T-helper 17 cell (primary cell): ENCODE measurements at places on chromosomes 2 and 18.

DNA sequence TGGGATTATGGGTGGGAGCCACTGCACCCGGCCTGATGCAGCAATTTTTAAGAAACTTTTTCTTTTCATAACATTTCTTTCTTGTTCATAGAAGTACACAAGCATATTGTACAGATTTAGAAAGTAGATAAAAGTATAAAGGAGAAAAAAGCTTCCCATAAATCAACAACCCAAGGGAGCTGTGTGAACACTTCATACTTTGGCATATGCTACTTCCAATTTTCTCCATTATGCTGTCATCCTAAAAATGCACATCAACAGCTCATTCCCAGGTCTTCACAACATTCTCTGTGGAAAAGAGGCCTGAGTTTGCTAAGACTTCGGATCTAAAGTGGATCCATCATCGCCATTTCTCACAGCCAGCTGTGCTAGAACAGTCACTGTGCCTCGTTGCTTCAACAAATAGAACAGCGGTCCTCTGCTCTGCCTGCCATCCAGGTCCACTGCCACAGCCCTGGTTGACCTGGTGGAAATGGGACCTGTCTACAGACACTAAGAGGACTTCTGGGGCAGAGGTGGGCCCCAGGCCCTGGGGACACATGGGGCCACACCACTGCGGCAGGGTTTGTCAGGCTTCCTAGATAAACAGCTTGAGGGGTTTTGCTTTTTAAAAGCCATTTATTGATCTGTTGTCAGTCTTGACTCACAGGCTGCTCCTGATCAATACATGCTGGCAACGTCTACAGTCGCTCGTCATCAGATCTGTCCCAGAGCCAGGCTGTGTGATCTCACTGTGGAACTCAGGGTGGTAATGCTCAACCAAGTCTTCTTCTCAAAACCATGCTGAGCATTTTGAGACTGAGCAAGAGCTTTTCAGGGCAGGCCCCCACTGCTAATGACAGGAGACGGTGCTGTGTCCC, 72.7 kb upstream of the MGAT4A start:
- DNase-seq, result no peak

DNA sequence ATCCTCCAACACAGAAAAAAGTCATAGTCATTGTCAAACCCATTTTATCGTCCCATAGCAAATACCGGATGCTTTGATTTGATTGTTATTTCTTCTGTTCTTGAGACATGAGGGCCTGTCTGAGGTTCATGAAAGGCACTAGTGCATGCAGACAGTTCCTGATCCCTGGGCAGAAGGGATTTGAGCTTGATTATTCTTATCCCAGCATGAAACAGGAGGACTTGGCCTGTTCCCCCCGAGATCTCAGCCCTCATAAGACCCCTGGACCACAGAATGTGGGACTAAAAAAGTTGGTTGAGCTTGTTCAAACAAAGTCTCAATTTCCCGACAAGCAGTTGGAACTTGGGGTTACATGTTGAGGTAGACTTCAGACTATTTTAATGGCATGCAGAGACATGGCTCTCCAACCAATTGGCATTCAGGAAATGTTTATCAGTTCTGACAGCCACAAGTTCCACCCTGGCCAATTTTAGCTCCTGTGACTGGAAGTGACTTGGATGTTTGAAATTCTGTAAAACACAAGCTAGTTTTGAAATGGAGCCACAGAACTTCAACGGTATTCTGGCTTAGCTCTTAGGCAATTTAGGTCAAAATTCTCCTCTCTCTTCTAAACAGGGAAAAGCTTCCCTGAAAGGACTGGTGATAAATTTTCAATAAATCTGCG, 366.9 kb upstream of the SLC14A2 start:
- DNase-seq, result no peak

GRCh38 chr2:46411985-46412384, 67.4 kb upstream of the TMEM247 start:
- no peak for DNase-seq

- DNase-seq, result no peak
Measured at GRCh38 chr2:195709901-195710806, 53.1 kb downstream of the SLC39A10 start.

DNA sequence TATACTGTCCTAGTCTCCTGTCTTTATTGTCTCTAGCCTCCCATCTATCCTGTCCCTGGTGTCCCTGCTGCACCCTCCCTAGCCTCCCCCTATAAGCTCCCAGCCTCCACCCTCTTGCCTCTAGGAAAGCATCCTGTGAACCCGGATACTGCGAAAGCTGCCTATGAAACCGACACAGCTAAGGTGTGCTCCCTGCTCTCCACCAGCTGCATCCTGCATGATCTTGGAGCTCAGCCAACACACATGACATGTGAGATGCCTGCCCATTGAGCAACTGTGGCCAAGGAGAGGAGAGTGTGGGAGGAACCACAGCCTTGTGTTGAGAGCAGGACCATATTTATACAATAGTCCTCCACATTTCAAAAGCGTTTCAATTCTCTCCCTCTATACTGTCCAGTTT, 187.1 kb downstream of the ZBTB7C start:
- DNase-seq, result no peak

- DNase-seq, result no peak
Measured at GRCh38 chr2:46666754-46667153, 187.4 kb downstream of the TMEM247 start.

GRCh38 chr2:165795011-165795410, 964 bp upstream of the GALNT3 start:
- DNase-seq, result no peak

- DNase-seq, result no peak
Measured at GRCh38 chr2:221042926-221043325, 529.2 kb downstream of the EPHA4 start.

GRCh38 chr18:66329716-66330115, 274.2 kb downstream of the CDH19 start:
- no peak for DNase-seq

DNA sequence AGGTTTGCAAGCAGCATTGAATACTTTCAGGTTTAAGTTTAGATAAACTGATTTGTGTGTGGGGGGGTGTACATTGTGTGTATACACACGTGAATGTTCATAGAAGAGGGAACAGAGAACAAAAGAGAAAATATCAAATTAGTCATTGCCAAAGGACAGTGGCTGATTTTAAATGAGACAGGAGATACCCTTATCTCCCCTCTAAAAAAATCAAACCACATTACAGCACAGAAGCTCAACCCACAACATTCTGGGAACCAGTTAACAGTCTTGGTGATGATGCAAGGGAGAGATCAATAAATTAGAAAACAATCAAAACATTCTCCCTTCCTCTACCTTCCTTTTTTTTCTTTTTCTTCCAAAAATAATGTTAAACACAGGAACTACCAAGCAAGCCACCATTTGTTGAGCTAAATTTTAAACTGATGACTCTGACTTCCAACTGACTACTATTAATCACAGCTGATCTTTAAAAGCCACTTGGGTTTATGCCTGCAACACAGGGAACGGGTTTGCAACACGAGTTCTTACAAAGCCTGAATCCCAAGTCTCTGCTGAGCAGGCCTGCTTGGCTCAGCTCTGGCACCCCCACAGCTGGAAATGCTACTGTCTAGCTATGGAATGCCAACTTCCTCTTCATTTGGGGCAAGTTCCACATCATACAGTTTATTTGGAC, 119.2 kb upstream of the ACVR1C start:
- DNase-seq, result no peak
